ENCODE measurements at places on chromosomes 4 and X.

DNA sequence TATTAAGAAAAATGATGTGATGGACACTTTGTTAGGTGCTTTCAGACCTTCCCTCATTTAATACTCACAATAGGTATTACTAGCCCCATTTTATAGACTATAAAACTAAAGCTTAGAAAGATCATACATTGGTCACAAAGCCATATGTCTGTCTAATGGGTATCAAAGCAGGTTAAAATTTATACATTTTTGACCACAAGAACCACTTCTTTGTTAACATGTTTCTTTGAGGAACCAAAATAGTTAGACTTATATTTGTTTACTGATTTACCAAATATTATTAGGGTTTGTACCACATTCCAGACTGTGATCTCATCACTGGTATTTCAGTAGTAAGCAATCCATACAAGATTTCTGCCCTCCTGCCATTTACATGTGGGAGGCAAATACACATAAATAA is 363.3 kb downstream of the NAF1 start:
- no peak for DNase-seq

GRCh38 chr4:164802301-164802901 is 48.5 kb downstream of the SMIM31 start:
- no peak for DNase-seq

DNA sequence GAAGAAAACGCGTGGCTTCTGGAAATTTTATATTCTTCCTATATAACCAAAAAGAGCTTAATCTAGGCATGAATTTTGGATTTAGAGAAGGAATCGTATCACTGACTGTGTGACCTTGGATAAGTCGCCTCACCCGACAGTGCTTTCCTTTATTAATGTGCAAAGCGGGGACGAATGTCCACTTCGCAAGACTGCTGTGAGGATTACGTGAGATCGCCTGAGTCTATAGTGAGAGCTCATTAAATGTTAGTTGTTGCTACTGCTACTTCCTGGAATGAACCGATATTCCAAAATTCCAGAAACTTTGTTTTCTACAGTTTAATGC is 448 bp upstream of the TBC1D8B start:
- no peak for DNase-seq

- no peak for DNase-seq
Observed at GRCh38 chr4:174357321-174357720, 73.6 kb downstream of the CEP44 start.

GRCh38 chr4:40502934-40503333 is 126.7 kb downstream of the RBM47 start:
- no peak for DNase-seq

- DNase-seq, result no peak
Observed at GRCh38 chr4:182507805-182508204, 264.6 kb downstream of the TENM3 start.

DNA sequence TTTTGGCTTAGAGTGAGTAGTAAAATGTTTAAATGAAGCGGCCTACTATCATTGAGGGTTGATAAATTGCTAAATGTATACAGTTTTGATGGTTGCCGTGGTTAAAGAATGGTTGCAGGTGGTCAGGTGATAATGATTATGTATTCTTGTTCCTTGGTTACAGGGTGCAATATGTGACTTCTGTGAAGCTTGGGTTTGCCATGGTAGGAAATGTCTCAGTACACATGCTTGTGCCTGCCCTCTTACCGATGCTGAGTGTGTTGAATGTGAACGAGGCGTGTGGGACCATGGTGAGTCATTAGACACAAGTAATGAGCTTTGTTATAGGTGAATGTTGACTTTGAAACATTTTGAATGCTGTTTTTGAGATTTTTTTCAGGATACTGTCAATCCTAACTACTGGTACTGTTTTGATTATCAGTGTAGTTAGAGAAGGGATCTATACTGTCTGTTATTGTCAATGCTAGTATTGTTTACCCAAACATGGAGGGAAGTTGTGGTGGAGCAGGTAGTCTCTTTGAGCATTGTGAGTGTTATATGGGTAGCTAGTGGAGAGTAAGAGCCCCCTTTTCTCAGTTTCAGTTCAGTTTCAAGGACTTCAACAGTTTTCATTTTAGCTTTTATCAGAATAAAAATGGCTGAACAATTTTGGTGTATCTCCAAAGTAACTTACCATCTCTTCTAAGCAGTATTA is 8.9 kb downstream of the ZNF330 start:
- DNase-seq, result no peak
